IPS-NIHi11 (cell line): ENCODE measurements at places on chromosomes 4 and X.

DNA sequence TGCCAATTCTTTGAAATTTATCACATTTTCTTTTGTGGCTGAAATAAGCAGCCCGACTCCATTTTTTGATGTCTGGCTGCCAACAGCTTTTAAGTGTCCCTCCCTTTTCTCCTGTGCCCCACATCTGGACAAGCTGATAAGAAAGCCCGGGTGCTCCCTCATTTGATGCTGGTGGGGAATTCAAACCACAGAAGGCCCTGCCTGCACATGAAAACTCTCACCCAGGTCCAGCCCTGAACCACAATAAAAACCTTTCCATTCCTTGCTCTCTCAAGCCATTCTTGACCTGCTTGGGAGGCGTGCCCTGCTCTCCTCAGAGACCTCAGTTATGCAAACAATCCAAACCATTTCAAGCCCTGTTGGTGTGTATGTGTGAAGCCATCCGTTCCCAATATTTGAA, 93.9 kb downstream of the FAM53A start:
- DNase-seq = peak; percentile 0

- no peak for DNase-seq
Measured at GRCh38 chrX:9110808-9111207, 76.9 kb upstream of the FAM9B start.

- peak; percentile 88 for DNase-seq
Measured at GRCh38 chr4:1572521-1572920, 111.6 kb downstream of the FAM53A start.

- no peak for DNase-seq
Measured at GRCh38 chrX:1178580-1179057, 33.8 kb downstream of the CRLF2 start.

GRCh38 chr4:131638781-131639180, 1510.3 kb upstream of the PCDH10 start:
- no peak for DNase-seq

DNA sequence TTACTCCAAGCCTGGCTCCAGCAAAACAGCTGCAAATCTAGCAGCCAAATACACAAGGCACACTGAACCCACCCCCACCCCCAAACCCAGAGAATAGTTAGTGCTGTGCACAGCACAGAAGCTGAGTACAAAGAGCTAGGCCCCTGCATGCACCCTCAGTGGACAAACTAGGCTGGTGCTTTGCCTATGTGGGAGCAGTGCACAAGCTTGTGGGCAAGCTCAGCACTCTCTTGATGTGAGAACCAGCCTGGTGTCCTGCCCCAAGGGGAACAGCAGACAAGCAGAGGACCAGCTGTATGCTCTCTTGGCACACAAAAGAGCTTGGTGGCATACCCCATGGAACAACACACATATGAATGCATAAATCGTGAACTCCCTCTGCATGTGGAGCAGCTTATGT, 81.7 kb downstream of the FAAH2 start:
- DNase-seq = no peak

DNA sequence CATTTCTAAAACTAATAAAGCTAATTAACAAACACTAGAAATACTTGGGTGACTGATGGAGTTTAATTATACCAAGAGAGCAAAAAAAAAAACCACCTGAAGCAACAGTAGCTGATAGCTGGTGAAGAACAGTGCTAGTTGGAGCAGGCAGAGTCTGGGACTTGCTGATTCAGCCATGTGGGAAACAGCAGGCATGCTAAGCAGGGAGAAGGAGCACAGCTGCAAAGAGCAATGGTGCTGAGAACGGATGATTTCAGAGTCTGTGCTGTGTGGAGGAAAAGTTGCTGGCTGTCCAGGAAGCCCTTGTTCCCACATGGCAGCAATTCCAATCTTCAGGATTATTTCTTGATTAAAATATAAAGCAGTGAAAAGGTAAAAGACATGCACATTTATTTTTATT, 68.8 kb downstream of the NPY1R start:
- DNase-seq = peak; percentile 29

GRCh38 chr4:16225863-16226815, at the start of gene TAPT1:
TSS of gene TAPT1 (minus strand) at chr4:16226471. CDS start at chr4:16226457, 14 bp downstream.
- peak; percentile 89 for DNase-seq

- no peak for DNase-seq
Measured at GRCh38 chrX:72114306-72114705, 17.4 kb downstream of the RTL5 start.

DNA sequence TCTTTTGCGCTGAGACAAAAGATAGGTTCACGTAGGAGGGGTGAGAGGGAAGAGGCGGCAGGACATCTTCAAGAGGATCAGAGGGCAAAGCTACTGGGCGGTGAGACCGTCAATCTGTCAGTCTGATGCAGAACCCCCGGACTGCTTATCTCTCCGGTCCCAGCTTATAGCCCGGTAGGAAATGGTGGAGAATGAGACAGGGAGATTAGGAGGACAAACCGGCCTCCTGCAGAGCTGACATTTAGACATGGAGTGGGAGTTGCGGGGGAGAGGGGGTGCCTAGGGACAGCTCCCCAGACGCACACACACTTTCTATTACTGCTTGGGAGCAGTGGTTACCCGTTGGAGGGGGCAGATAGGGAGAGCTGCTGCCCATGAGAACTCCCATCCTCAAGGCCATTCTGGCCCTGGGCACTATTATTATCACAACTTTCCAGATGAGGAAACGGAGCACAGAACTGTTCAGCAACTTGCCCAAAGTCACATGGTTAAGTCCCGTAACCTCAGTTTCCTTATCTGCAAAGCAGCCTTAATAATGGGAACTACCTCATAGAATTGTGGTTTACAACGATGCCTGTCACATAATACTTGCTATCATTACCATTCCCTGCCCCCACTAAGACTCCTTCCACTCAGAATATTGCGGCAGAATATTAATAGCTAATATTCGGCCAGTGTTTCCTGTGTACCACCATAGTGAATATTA, 1.1 kb upstream of the HDAC6 start:
- DNase-seq = no peak

DNA sequence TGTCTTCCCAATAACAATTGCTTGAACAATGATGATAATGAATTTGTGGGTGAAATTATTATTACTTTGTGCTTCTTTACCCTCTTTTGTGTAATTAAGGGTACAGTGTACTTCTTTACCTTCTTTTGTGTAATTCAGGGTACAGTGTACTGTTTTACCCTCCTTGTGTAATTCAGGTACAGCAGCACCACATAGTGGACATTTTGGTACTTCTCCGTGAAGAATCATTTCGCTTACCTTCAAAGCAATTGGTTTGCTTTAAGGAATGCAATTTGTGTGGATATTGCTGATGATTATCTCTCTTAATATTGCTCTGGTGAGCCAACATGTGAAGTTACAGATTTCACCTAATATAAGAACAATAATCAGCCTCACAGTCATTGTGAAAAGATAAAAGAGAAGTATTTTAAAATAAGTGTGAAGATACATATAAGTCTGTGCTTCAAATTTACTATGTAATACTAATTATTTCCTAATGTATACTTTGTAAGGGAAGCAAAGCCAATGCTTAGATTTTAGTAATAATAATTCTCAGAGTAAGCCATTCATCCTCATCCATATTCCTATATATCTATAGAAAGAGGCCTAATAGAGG, 27.2 kb upstream of the SEC24B start:
- DNase-seq = peak; percentile 50

- DNase-seq = no peak
Measured at GRCh38 chr4:25096251-25096980, 63.8 kb downstream of the SEPSECS start.

GRCh38 chr4:8910822-8911315, 39.2 kb upstream of the HMX1 start:
- DNase-seq = peak; percentile 7

GRCh38 chrX:64427787-64428186, 32.5 kb upstream of the MTMR8 start:
- DNase-seq = no peak

DNA sequence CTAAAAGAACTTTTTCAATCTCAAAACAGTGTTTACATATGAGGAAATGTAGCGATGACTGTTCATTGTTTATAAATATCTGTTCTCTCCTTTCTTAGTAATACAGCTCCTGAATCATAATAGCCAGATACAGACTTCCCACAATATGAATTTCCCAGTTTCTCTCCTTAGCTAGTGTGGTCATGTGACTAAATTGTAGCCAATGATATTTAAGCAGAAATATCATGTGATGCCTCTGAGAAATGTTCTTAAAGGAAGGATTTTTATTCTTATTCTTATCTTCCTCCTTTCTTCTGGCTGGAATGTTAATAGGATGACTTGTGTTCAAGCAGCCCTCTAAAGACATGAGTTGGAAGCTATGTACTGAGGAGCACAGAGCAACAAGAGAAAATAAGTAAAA, 383.7 kb upstream of the ATOH1 start:
- no peak for DNase-seq

- no peak for DNase-seq
Measured at GRCh38 chr4:2794486-2795299, 1.8 kb downstream of the SH3BP2 start.

DNA sequence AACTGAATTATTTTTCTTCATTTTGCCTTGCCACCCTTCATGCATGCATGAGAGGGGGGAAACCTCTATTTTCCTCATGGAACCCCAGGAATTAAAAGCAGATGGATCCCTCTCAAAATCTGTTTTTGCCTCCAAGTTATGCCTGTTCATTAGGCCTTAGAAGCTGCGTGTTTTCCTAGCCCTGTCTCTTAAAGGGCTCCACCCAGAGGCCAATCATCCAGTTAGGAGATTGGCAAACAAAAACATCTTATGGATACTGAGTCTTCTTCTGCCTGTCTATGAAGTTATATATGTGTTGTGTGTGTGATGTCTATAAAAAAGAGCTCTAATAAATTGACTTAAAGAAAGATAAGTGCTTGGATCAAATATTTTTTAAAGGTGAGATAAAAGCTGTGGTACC, 142.9 kb downstream of the ANAPC10 start:
- DNase-seq = no peak

- DNase-seq = peak; percentile 43
Measured at GRCh38 chr4:4641661-4642495, 100.0 kb upstream of the STX18 start.

DNA sequence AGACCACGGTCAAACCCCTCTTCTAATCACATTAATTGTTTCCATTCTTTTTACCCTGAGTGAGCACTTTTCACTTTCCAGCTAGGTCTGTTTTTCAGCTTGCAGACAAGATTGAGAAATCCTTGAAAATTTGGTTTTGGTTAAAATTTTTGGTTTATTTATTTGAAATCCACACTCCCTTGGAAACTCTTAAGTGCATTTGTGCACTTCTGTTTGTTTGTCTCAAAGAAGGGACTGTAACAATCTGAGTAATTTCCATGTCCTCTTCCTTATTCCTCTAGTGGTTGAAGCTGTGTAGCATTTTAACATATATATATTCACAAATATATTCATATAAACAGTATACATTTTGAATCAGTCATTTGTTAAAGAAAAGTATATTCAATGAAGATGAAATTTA, 333.3 kb downstream of the ANK2 start:
- no peak for DNase-seq

DNA sequence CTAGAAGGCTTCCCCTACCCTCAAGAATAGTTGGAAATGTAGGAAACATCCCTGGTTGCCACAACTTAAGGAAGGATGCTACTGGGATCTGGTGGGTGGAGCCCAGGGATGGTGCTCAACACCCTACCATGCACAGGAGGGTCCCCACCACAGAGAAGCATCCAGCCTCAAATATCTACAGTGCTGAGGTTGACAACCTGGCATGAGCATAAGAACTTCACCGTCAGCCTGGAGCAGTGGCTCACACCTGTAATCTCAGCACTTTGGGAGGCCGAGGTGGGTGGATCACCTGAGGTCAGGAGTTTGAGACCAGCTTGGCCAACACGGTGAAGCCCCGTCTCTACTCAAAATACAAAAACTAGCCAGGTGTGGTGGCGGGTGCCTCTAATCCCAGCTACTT, 24.0 kb upstream of the ASMTL start:
- DNase-seq = no peak

- no peak for DNase-seq
Measured at GRCh38 chr4:88223516-88223915, 60.8 kb downstream of the PPM1K start.

- DNase-seq = no peak
Measured at GRCh38 chr4:2299794-2300193, 37.9 kb upstream of the MXD4 start.

DNA sequence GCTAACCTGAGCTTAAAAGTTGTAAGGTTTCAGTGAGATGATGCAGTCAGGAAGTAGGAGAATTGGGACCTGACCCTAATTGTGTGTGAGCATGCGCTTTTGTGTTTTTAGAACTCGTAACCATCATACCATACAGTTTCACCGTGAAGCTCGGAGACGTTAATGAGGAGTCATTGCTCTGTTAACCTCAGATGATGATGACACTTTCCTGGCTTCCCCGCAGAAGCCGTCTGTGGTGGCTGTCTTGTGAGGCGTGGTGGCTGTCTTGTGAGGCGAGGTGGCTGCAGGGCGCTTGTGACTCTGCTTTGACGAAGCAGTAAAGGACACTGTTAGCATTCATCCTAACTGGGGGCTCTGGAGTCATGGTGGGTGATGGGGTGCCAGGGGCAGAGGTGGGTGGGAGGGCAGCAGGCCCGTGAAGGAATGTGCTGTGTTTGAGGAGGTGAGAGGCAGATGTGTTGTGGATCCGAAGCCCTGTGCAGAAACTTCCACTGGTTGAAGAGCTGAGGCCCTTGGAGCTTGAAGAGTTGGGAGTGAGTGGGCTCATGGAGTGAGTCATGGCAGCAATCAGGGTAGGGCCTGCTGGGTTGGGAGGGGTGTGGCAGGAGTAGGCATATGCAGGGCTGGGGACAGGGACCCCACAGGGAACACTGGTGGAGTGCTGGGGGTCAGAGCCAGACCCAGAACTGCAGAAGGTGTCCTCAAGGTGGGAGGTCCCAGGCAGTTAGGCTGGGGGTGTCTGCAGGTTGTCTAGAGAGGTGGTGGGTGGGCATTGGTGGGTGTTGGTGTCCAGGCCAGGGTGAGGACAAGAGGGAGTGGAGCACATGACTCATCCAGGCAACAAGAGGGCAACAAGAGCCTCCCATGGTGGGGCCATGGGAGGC, 57.4 kb downstream of the NSD2 start:
- DNase-seq = no peak

- DNase-seq = peak; percentile 56
Measured at GRCh38 chrX:78024349-78025059, 55.1 kb upstream of the PGAM4 start.

GRCh38 chr4:128980816-128981326, 112.5 kb downstream of the SCLT1 start:
- no peak for DNase-seq

DNA sequence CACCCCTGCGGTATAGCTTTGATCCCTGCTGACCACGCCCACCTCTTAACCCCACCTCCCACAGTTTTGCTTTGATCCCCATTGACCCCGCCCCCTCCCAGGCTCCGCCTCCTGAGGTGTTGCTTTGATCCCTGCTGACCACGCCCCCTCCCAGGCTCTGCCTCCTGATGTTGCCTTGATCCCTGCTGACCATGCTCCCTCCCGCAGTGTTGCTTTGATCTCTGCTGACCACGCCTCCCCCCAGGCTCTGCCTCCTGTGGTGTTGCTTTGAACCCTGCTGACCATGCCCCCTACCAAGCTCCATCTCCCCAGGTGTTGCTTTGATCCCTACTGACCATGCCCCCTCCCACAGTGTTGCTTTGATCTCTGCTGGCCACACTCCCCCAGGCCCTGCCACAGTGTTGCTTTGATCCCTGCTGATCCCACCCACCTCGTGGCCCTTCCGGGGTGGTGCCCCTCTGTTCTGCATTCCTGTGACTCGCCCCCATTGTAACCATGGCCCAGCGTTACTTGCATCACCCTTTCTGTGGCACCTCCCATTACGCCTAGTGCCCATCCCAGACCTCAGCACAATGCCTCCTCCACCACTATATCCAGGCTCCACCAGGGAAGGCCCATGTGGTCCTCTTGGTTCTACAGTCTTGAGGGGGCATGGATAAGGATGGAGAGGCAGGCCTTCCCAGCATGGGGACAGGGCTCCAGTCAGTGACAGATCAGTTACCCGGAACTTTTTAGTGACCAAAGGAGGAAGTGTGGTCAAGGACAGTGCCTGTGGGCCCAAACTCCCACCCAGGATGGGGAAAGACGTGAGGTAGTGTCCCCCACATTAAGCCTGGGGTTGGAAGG, 70.8 kb downstream of the ADRA2C start:
- DNase-seq = peak; percentile 79
